ENCODE measurements at places on chromosomes 2 and 18. TPM values are rescaled to one million over a fixed set of nuclear protein-coding genes. Genes with fewer than 3 reads are reported as not detected.

The SPEG gene
- 1.8 TPM for total RNA-seq

The TUBB8B gene
- not detected for total RNA-seq

DNA sequence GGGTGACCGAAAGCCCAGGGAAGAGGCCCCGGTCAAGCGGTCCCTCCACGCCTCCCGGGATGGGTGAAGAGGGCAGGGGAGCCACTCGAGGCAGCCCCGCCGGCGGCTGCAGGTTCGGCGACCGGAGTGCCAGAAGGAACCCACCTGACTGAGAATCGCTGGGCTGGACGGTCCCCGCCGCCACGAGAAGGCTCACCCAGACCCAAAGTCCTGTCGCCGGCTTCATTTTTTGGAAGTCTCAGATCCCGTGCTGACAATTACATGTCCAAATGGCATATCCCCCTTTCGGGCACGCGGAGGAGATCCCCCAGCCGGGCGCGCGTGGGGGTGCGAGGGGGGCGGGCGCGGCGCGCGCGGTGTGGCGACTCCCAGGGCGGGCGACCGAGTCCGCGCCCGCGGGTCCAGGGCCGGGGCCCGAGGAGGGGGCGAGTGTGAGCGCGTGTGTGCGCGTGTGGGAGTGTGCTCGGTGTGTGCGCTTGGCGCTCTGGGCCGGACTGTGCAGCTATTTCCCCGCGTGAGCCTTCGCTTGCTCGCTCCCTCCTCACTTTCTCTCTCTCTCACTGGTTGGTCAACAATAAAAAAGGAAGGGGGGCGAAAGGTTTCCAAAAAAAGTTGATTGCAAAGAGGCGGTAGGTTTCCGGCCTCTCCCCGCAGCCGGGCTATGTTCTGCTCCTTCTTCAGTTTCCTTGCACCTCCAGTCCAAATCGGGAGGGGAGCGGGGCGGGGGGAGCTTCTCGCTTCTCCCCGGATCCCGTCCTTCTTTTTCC is at the start of gene ERBB4:
Gene ERBB4 (minus strand): TSS at position 498 of the 767 bp plus-strand sequence. CDS start 272 bp downstream, at position 226.
- DNase-seq = no peak

DNA sequence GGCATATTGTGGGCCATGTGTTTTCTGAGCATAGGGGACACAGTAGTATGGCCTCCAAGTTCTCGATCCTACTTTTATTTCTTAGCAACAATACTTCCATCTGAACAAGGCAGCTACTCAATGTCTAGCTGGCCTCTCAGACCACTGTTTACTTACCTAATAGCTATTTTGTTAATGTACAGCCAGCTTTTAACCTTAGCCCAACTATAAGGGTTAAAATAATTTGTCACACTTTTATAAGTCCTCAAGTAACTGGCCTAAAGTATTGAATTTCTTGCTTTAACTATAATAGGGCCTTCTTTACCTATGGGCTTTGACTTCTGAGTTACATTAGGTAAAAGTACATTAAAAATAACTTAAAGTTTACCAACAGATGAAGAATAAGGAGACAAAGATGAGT is 117.4 kb downstream of the GAREM1 start:
- DNase-seq = no peak

GRCh38 chr2:39981883-39982311 is 202.8 kb upstream of the THUMPD2 start:
- no peak for DNase-seq

GRCh38 chr2:198917926-198918720 is 539.6 kb downstream of the SATB2 start:
- no peak for DNase-seq

The SSB gene
- total RNA-seq = 115 TPM

GRCh38 chr2:225821351-225821750 is 421.8 kb downstream of the NYAP2 start:
- no peak for DNase-seq

The PTPRN gene
- not detected for total RNA-seq

The MAP3K19 gene
- total RNA-seq = not detected

- no peak for DNase-seq
Observed at GRCh38 chr2:174024524-174025270, 59.5 kb upstream of the SP3 start.

The KCNF1 gene
- 0.04 TPM for total RNA-seq

GRCh38 chr2:216001216-216002100 is 11.9 kb downstream of the MREG start:
- DNase-seq = no peak

- DNase-seq = no peak
Observed at GRCh38 chr2:184598002-184598315, 370 bp upstream of the ZNF804A start.

DNA sequence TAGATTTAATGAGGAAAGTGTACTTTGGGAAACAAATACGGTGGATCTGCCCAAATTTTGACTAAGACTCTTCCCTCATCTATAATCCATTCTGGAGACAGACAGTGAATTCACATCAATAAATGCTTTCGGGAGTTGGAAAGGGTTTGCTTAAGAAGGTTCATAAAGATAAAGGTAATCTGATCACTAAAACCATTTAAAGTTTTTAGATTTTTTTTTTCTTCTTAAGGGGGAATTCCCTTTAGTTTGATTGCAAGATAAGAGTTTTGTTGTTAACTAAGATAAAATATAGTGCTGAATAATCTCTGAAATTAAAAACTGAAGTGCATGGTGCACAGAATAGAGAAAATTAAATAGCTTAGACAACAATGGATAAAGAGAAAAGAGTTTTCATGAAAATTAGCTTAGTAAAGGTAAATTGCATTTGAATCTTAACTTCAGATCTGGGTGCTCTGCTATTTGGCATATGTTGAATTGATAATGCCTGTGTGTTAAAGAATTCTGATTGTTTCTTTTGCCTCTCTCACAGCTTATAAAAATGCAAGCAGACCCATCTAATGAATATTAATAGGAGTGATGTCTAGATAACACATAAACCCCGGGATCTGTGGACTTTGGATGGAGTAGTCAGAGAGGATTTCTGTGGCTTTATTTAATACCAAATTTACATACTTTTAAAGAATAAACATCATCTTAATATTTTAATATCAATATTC is 100.8 kb downstream of the MEIS1 start:
- DNase-seq = no peak

DNA sequence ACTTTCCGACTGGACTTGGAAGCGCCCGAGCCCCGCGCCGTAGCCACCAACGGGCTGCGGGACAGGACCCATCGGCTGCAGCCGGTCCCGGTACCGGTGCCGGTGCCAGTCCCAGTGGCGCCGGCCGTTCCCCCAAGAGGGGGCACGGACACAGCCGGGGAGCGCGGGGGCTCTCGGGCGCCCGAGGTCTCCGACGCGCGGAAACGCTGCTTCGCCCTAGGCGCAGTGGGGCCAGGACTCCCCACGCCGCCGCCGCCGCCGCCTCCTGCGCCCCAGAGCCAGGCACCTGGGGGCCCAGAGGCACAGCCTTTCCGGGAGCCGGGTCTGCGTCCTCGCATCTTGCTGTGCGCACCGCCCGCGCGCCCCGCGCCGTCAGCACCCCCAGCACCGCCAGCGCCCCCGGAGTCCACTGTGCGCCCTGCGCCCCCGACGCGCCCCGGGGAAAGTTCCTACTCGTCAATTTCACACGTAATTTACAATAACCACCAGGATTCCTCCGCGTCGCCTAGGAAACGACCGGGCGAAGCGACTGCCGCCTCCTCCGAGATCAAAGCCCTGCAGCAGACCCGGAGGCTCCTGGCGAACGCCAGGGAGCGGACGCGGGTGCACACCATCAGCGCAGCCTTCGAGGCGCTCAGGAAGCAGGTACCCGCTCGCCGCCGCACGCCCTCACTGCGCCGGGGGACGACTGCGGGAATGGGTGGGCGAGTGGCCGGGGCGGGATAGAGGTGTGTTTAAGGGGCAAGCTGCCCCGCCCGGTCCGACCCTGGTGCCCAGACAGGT is 713 bp downstream of the ATOH8 start:
- DNase-seq = no peak

The KLHL30 gene
- not detected for total RNA-seq

DNA sequence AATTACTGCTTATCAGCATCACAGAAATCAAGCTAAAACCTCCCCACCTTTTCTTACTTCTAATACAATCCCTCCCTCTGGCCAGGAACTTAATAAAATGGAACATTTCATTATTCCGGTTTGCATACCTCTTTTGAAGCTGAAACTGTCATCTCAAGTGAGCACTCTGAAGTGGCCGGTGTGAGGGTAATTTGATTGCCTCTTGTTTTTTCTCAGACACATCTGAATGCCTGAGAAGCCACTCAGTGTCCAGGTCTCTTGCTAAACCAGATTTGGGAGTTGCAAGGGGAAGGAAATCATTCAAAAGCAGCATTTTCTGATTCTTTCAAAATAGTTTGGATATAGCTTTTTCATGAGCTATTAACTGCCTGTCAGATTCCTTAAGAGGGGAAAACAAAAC is 190.3 kb downstream of the C1D start:
- no peak for DNase-seq

- DNase-seq = no peak
Observed at GRCh38 chr2:237134321-237135230, 48.9 kb downstream of the COPS8 start.
